ENCODE measurements at places on chromosomes 2 and 18.
A peak's percentile ranks its signal among the peaks of the same experiment; 100 is the strongest.

DNA sequence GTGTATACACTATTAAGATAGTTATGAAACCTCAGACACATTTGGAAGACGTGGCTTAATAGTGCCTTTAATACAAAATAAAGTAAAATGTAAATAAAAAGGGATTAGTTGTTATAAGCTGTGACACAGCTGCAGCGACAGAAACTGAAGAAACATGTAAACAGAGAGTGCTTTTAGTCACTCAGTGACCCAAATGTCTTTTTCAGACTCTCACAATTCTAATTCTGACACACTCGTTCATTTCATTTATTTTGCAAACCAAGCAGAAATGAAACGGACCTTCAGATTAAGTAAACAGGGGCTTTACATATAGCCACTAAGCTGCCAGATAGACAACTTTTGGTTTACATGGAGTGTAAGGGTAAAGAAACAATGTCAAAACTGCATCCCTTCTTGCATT, 181.0 kb upstream of the ETAA1 start:
- DNase-seq, result no peak

- DNase-seq, result no peak
Measured at GRCh38 chr2:240396623-240397541, 38.6 kb upstream of the GPC1 start.

GRCh38 chr2:132550946-132551345, 119.1 kb downstream of the LYPD1 start:
- DNase-seq, result no peak

DNA sequence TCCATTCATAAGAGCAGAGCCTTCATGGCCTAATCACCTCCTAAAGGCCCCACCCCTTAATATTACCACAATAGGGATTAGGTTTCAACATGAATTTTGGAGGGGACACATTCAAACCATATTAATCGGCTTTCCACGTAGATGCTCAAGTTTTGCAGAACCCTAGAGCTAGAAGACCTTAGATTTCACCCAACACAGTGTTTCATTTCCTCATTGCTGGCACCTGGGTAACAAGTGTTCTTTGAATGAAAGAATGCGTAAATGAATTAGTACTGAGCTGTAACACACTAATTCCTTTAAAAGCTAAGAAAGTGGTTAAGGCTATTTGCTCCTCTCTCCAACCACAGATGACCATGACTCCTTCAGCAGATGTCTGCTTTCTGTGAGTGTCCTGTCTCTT, 252.5 kb downstream of the SMAD2 start:
- DNase-seq, result no peak

- DNase-seq, result no peak
Measured at GRCh38 chr2:126719833-126720351, 63.9 kb downstream of the GYPC start.

DNA sequence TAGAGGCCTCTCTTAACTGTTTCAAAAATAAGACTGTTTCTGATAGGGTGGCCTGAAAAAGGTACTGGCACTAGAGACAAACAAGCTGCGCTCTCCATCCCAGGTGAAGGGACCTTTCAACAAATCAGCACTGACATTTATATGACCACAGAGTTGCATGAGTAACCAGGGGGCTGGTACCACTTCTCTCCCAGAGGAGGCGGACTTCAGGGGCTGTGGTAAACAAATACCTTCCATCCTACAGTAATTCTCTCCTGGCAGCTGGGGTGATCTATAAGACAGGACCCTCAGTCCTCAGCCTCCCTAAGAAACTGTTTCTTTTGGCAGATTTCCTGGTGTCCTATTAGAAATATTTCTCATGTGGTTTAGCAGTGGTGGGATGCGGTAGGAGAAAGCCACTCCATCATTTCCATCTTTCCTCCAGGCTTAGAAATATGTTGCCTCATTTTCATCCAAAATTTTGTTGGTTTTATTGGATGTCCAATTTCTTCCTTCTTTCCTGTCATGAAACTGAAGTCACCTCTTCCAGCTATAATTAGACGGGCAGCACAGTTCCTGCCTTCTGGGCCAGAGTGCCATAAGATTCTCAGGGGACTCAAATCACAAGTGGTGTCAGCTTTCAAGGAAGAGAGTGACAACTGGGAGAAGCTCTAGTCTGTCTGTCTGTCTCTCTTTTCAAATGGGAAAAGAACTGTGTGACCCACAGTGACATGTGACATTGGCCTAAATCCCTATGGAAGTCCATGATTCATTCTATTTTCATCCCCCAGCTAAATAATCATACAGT, 96.4 kb downstream of the CYRIA start:
- DNase-seq, result no peak

GRCh38 chr2:134206573-134206972, 47.3 kb upstream of the MGAT5 start:
- no peak for DNase-seq

DNA sequence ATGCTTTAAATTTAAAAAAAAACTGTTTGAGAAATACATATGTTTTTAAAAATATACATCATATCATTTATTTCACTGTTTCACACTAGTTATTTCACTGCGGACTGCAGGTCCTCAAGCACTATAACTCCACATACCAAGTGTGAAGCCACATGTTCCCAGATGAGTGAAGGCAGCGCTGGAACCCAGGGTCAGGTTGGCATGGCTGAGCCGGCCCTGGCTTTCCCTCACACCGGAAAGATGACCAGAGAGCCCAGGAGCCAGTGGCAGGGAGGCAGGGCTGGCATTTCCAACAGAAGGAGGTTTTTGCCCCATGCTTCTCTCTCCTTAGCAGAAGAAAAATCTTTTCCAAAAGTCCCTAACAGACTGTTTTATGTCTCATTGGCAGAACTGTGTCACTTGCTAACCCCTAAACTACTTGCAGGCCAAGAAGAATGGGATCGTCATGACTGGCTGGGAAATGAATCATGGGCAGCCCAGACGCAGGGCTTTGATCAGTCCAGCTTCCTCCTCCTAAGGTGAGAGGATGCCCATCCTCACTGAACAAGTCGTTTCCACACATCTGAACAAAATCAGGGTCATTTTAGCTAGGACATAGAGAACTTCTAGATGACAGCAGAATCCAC, 287.6 kb upstream of the HNRNPA3 start:
- no peak for DNase-seq

DNA sequence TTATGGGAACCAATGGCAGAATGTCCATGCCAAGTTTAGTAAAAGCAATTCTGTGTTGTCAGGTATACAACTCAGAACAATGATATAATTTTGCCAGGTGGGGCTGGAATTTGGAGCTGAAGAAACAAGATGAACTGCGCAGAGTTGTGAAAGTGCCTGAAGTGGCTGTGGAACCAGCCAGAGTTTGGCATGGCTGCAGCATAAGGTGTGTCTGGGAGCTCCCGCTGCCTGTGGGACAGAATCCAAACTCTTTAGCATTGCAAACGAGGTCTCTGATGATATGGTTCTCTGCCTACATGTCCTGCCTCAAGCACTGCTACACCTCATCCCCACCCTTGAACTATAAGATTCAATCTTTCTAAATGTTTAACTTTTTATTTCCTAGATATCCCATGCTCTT, 909.7 kb downstream of the EPHA4 start:
- no peak for DNase-seq

DNA sequence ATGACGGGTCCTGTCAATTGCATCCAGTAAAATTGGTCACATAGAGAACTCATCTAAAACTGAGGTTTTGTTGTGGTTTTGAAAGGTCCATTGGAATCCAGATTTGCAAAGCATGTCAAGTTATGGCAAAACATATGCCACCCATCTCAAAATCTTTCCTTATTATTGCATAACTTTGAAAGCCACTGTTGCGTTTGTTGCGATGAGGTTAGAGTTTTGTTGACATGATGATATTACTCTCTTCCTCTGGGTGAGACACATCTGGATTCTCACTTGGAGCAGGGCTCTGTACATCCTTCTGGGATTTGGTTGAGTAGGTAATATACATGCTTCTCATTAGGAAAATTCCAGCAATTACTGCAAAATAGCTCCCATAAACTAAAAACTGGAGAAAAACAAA, 20.6 kb downstream of the SCYGR5 start:
- no peak for DNase-seq

DNA sequence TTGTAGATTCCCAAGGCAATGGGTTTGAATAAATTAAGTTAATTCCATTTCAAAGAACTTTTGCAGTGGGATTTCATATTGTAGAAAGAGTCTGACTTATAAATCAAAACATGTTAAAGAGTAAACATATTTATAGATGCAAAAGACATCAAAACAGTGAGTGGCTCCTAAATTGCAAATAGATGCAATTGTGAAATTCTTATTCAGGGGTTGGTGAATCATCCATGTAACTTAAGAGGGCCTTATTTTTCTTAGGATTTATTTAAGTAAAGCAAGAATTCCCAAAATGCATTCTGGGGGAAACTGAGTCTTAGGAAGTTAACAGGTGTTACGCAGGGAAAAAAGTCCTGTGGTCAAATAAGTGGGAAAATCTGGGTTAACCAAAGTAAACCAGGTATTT, 11.3 kb downstream of the TANC1 start:
- no peak for DNase-seq

DNA sequence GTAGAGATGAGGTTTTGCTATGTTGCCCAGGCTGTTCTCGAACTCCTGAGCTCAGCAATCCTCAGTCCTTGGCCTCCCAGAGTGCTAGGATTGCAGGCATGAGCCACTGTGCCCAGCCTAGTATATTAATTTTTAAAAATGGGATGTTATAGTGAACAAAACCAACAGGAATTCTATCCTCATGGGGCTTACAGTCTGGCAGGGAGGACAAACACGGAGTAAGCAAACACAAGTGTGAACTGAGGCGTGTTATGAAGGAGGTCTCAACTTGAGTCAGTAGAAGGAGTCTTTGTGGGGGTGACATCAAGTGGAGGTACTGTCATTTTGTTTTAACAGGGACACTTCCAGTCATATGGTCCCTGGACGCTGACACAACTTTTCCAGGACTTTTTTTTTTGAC, 33.1 kb downstream of the EMILIN2 start:
- no peak for DNase-seq

- no peak for DNase-seq
Measured at GRCh38 chr2:105509269-105510086, 110.6 kb upstream of the FHL2 start.

- no peak for DNase-seq
Measured at GRCh38 chr2:214560176-214560575, 149.3 kb downstream of the VWC2L start.

DNA sequence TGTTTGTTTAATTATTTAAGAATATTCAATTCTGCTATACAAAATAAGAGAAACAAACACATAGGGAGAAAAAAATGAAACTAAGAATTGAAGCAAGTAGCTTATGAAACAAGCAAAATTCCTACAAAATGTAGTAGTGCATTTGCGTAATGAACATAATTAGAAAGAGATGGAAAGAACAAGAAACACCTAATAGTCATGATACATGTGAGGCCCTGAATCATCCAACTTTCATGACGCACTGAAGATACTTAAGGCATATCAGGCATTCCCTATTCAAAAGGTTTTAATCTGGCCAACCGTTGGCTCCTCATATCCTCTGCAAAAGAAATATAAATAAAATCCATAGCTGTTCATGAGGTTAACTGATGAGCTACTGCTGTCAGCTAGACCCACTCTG, 14.5 kb upstream of the NAB1 start:
- no peak for DNase-seq

- DNase-seq, result no peak
Measured at GRCh38 chr2:145753966-145754365, 1234.0 kb upstream of the ZEB2 start.

GRCh38 chr18:74796841-74797576, 199.3 kb downstream of the ZNF407 start:
- no peak for DNase-seq

- no peak for DNase-seq
Measured at GRCh38 chr2:151299920-151300539, 10.6 kb upstream of the NMI start.

DNA sequence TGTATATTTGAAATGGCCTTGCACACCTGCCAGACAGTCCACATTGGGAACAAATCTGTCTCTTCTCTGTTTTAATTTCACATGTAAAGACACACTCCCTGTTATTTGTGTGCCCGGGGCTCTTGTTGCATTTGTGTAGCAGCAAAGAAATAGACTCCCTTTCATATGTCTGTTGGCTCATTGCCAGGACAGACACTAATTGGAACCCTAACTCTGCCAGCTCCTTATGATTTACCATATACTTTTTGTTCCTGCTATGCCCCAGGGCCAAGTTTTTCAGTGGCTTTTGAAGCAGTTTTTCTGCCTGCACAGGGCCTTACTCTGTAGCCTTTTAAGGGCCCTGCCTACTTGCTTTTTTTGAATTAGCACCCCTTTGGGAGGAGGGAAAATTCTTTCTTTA, 396.9 kb downstream of the DLGAP1 start:
- DNase-seq, result no peak

- no peak for DNase-seq
Measured at GRCh38 chr2:43397411-43397810, 171.0 kb upstream of the ZFP36L2 start.

GRCh38 chr2:155733091-155733853, 599.2 kb downstream of the NR4A2 start:
- no peak for DNase-seq

DNA sequence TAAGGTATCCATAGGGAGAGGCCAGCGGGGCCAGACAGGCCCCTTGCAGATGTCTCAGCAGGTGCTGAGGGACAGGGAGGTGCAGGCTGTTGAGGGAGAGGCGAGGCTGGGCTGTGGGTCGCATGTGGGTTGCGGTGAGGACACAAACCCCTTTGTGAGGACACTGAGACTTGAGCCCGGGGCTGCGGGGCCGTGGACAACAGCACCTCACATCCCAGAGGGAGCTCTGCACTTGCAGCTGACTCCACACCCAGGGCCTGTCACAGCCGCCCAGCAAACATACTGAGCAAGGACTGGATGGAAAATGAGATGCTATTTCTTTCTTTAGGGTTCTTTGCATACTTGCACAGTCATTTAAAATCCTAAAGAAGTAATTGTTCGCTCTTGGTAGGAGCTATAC, 95.3 kb upstream of the NFATC1 start:
- no peak for DNase-seq

DNA sequence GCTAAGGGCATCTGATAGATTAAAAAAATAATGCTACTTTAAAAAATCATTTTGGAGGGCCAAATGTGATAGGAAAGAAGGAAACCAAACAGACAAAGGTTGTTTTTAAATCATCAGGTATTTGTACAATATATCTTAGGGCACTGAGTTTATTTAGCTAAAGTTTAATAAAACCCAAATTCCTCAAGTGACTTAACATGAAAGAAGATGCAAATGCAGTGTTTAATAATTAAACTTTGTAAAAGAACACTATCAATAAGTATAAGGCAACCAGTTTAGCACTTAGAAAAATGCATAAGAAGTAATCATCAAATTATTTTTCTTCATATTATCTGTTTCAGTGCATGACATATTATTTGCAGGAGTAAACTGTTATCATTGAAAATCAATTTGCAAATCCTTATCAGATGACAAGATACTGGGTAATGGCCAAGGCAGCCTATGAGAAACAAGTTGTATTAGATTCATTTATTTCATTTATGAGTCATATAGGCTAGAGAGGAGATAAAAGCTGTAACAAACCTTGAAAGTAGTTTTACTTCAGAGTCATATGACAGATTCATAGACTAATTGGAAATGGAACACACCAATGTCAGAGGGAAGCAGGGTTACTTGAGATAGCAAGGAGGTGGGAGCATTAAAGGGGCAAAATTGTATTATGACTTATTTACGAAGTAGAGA, 165.5 kb downstream of the GCA start:
- DNase-seq, result no peak

GRCh38 chr2:54176577-54176976, 61.2 kb downstream of the ACYP2 start:
- peak; percentile 52 for DNase-seq

Data from Caco-2 (cell line).